ENCODE measurements at places on chromosomes 3 and 15.

DNA sequence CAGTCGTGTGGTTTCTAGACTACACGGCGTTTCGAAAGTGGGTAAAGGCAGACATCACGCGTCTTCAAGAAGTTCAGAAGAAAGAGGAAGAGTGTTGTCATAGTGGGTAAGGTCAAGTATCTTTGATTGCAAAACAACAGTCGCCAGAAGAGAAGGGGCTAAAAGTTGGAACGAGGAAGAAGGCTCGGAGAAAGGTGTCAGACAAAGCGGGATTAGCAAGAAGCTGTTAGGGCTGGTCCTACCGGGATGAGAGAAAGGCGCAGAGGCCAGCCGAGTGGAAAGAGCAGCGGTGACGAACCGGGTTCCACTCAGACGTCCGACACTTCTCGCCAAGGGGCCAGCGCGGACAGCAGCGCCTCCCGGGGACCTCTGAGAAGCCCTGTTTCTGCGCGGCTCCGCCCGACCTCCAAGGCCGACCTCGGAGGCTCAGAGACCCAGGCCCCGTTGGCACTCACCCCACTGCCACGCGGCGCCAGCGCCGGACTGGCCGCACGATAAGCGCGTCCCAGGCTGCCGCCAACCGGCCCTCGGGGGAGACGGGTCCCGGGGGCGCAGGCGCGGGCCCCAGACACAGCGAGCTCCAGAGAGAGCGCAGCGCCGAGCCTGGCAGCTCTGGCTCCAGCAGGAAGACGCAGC is 436 bp downstream of the ADPGK start:
- DNase-seq: peak; percentile 64

DNA sequence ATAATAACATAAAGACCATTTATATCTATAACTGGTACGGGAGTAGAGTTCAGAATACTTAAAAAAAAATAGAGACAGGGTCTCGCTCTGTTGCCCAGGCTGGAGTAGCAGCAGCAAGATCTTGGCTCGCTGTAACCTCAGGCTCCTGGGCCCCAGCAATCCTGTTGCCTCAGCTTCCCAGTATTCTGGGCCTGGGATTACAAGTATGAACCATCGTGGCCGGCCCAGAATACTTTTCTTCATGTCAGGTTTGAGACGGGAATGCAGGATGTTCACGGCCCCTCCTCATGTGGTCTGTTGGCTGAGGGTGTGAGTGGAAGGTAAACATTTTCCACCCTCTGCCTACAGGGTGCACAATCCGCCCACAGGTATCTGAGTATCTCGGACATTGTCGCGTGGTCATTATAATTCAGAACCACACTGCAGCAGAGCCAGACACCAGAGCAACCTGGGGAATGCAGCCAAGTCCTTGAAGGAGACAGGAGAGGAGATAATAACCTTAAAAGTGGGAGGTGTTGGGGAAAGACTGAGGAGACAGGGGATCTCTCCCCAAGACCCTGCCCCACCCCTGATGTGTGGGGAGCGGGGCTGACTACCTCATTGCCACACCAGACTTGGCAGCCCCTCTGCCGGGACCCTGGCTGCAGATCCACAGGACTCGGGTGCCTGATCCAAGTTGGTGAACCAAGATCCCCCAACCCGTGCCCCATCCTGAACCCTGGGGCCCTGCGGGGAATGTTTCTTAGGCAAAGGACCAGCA is 106.8 kb downstream of the ADCY5 start:
- no peak for DNase-seq

DNA sequence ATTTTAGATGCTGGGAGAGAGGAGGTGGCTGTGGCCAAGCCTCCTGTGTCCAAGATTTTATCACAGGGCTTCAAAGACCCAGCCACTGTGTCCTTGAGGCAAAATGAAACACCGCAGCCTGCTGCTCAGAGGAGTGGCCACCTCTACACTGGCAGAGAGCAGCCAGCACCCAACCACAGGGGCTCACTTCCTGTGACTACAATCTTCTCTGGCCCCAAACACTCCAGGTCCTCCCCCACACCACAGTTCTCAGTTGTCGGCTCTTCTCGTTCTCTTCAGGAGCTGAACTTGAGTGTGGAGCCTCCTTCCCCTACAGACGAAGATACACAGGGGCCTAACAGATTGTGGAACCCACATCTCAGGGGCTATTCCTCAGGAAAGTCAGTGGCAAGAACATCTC is 45.6 kb downstream of the CDAN1 start:
- DNase-seq: no peak

DNA sequence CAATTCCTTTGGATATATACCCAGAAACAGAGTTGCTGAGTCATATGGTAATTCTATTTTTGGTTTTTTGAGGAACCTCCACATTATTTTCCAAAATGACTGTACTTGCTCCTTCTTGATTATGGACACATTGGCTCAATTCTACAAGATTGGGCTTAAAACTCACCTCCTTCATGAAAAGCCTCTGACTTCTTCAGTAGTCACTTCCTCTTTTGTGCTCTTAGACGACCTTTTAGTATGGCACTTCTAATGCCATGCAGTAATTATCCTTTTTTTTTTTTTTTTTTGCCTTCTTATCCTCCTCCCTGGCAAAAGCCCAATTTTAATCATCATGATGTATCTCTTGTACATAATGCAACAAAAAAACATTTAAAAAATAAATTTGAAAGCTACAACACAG is 33.0 kb upstream of the ABHD17C start:
- no peak for DNase-seq

Data from NCI-H1105 treated with DMSO at 0.1 percent for 48 hours (cell line).